ENCODE measurements at places on chromosomes 6 and 20.
A peak's percentile ranks its signal among the peaks of the same experiment; 100 is the strongest.

- DNase-seq = no peak
Measured at GRCh38 chr20:43721429-43722152, 5.2 kb downstream of the GTSF1L start.

GRCh38 chr6:100657678-100658330, 193.1 kb upstream of the SIM1 start:
- DNase-seq = no peak

GRCh38 chr6:878179-878578, 185.2 kb upstream of the EXOC2 start:
- no peak for DNase-seq

GRCh38 chr20:20823476-20823881, 111.0 kb upstream of the RALGAPA2 start:
- DNase-seq = peak; percentile 15

GRCh38 chr6:110338820-110339470, 19.2 kb downstream of the METTL24 start:
- DNase-seq = no peak

DNA sequence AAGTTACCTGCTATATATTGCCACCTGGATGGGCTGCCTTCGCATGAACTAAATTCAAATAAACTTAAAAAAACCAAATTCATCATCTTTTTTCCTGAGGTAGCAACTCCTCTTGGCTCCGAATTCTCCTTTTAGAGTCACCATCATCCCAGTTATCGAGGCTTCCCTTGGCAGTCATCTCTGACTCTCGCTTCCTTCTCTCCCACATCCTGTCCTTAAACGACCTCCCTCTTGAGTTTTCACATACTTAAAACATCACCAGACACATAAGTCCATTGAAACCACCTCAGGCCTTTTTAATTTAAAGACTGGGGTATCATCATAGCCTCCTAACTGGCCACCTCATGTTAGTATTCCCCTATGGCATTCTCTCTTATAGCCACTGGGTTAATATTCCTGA, 296.1 kb upstream of the FLRT3 start:
- DNase-seq = no peak

DNA sequence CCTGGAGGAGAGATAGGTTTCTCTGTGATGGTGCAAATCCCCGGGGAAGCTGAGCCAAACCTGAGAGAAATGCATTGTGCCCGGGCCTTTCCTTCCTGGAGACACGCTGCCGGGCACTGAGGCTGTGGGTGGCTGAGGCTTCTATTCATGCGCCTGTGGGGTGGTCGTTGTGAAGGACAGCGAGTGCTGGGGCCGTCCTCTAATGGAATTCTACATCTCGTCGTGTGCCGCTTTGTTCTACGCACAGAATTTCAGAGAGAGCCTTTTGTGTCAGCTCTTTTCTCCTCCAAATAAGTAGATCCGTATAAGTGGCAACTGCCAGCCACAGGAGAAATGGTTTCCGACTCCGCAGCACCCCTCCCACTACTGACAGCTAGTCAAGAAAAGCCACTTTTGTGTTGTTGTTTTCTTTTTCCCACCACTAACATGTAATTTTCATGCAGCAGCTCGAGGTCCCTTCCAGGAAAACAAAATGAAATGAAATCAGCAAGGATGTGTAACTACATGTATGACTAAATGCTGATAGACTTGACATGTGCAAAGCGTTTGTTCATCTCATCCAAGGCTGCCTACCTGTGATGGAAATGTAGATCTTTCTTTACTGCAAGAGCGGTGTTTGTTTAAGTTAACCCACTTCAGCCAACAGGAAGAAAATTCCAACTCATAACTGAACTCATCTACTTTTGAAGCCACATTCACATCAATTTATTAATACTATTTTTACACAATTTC, 26.4 kb upstream of the PXDC1 start:
- DNase-seq = no peak

GRCh38 chr6:135281227-135281626, 100.1 kb downstream of the MYB start:
- DNase-seq = no peak

DNA sequence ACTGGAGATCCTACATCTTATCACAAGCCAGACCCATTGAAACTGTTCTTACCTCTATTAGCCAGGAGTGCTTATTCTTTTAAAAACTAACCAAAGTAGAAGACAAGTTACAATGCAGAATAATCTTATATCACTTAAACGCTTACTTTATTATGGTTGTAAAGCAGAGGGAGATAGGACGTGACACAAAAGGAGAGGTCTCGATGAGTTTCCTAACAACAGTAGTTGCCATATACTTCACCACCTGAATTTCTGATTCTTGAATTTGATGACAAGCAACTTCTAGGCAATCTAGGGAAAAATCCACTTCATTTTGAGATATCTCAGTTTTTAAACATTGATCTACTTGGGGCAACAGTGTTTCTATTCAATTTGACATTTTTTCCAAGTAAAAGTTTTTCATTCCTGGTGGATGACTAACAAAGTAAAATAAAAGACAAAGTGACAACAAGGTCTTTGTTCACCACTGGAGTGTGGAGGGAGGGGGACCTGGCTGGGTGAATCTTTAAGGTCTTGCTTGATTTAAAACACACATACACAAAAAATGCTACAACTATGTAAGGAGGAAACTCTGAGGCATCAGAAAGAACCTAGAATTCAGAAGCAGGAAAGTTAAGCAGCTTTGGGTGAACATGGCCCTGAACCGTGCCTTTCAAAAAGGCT, 110.9 kb downstream of the SMLR1 start:
- DNase-seq = no peak

- no peak for DNase-seq
Measured at GRCh38 chr20:1896484-1897258, 1.5 kb downstream of the SIRPA start.

- no peak for DNase-seq
Measured at GRCh38 chr20:41172296-41173140, 35.2 kb downstream of the PLCG1 start.

DNA sequence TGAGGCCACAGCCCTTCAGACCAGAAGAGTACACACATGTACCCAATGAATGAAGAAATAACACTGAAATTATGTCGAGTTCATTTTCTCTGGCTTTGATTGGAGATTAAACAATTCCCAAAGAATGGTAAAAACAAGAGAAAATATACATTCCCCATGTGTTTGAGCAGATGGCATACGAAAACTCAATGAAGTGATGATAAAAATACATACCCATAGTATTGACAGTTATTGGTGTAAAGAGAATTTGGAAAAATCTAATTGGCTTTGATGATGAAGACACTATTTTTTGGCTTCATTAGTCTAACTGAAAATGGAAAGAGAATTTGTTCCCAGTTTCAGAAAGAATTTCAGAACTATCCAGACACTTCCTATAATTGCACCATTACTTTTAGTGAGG, 76.6 kb upstream of the SNRPB2 start:
- DNase-seq = no peak

DNA sequence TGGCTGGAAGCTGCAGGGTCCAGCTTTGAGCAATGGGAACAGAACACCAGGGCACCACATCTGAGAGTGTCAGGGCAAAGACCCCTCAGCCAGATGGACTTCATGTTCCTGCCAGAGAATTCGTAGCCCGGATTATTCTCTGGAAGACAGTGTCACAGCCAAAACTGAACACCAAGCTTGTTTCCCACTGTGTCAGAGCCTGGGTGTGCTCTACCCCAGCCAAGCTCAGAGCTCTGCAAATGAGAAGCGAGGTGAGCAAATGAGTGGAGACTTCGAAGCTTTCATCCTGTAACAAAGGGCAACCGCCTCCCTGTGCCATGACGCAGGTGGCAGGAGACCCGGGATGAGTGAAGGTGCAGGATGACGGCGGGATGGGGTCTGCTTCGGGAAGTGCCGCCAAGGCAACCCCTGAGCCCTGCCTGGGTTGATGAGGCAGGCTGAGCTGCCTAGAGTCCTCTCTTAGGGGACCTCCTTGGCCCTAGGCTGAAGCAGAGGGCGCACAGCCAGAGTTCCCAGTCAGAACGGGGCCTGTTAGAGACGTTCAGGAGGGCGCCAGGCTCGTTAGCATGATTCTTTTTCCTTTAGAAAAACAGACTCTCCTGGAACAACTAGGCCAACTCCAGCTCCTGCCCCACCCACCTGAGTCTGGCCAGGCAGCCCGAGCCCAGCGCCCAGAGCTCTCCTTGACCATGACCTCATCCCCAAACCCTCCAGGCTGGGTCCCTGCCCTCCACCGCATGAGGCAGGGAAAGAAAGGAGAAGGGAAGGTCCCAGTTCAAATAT, 187.7 kb downstream of the SOD2 start:
- no peak for DNase-seq

DNA sequence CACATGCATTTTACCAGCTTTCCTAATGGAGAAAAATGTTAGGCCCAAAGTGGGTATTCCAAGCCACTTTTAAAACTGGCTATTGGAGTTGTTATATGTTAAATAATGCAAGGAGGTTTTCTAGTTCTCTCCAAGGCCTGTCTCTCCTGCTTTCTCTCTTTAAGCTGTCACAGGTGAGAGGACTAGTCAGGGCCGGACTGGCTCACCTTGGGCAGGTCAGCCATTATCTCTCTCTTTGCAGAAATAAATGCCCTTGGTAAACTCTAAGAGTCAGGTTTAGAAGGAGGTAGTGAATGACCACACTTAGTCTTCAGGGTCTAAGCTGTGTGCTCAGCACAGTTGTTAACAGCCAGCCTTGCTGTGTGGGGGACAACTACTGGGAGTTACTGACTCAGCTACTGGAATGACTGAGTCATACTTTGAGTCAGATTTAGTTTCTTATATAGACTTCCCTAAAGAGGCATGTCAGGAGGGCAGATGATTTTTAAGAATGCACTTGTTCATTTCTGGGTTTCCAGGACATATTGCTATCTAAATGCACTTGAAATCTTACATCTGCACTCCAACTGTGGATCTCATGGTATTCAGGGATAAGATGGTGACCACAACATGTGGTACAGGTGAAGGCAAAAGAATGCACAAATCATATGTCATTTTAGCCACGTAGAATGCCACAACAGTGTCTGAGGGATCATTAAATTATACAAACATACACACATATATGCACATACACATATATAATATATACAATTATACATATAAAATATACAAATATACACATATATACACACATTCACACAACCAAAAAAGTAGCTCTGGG, 719.4 kb downstream of the EPM2A start:
- DNase-seq = no peak

DNA sequence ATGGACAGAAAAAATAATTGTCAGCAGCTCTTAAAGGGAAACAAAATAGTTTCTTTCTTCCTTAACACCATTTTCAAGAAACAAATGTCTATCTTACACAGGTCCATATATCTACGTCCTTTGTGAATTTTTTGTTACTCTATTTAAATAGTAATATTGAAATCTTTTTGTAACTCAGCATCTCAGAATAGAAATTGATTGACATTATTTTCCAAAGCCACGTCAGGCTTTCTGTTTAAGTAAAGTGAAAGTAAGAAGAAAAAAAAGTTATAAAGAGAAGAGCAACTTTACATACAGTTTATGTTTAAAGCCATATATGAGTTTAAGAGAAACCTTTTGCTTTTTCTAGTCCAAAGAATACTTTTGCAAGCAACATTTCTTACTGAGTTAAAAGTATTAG, 402.9 kb upstream of the SOX4 start:
- no peak for DNase-seq

DNA sequence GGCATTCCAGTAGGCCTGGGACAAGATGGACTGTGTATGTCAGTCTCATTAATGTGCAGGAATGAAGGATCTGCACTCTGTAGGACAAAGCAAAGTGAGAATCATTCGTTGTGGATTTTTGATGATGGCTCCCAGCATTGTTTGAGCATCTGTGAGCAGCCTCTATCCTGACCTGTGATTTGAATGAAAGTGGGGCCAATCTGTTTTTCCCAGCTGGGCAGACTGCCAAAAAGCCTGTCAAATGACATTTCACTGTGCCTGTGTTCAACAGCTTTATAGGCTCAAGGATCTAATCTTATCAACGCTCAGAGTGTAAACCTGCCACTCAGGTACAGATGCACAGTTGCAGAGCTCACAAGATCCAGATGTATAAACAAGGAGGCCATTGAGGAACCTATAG, 86.7 kb upstream of the SYNDIG1 start:
- no peak for DNase-seq

- DNase-seq = peak; percentile 13
Measured at GRCh38 chr6:53066077-53066417, 843 bp downstream of the FBXO9 start.

- no peak for DNase-seq
Measured at GRCh38 chr20:16562259-16562658, 11.0 kb downstream of the KIF16B start.

GRCh38 chr20:51731731-51732095, 36.5 kb downstream of the ATP9A start:
- no peak for DNase-seq

- no peak for DNase-seq
Measured at GRCh38 chr20:61724376-61724775, 341.3 kb downstream of the TAF4 start.

DNA sequence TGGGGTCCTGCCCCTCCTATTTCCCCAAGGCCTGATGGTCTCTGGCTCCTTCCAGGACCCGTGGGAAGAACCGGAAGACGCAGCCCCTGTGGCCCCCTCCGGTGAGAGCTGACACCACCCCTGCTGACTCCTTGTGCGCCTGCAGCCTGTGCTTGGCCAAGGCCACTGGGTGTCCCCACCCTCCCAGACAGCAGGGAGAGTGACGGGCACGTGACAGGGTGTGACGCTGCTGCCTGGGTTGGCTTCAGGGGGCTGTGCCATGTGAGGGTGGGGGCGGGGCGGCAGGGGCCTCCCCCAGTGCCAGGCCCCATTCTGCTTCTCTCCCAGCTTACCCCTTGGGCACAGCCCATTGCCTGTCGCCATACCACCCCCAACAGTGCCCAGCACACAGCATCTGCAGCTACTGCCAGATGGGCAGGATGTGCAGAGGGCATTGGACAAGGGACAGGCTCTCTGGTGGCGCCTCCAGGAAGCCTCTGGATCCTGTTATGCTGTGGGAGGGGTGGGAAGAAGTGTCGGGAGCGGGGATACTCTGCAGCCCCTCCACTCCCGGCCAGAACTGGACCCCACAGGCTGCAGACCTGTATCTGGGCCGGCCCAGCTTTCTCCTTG, 2.9 kb downstream of the BIRC7 start:
- no peak for DNase-seq

- no peak for DNase-seq
Measured at GRCh38 chr6:35057449-35058357, 83.4 kb downstream of the TCP11 start.

DNA sequence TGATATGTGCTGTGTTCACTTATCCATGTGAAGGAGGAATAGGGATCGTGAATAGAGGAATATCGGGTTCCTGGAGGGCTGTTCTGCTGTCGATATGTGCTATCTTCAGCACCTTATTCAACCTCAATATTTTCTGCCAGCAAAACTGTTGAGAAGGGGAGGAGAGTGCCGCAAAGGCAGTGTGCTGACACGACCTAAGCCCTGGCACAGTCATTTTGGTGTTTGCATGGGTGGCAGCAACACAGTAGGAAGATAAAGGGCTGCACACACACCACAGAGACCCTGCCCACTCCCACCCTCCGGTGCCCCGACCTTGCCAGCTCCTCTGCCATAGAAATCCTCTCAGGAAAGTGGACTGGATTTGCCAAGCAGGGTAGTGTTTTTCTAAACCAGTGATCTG, 47.0 kb downstream of the ZDHHC14 start:
- no peak for DNase-seq

DNA sequence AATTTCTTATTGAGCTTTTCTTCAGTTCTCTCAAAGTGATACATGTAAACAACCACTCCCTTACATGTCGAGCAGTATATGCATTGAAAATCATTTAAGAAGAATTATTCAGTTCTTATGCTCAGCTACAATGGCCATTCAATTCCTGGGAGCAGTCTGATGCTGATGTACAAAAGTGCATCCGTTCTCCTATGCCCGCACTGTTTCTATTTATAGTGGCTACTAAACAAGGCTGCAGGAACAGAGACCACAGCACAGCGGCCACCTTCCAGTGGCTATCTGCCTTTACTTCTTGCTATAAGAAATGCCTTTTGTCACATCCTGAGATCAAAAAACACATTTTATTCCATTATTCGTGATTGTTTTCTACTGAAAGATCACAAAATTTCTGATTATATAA, 82.2 kb downstream of the FHL5 start:
- DNase-seq = no peak
